Amygdala (tissue), 56 donors: ENCODE measurements at places on chromosomes 13 and 19.

DNA sequence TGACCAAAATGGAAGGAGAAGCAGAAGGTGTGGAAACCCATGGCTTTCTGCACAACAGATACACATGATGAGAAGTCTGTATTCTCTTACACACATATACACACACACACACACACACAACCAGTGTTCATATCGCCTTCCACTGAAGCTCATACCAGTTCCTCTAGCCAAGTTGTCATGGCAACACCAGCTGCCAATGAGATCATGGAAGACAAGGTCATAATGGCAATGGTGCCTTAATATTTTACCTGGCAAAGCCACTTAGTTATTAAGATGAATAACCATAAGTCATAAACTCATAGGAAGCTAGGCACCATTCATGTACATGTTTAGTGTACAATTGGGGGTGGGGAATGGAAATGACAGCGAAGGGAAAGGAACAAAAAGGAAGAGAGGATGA lies 2.6 kb upstream of the DHRS12 start:
- peak; percentile 8 for DNase-seq

DNA sequence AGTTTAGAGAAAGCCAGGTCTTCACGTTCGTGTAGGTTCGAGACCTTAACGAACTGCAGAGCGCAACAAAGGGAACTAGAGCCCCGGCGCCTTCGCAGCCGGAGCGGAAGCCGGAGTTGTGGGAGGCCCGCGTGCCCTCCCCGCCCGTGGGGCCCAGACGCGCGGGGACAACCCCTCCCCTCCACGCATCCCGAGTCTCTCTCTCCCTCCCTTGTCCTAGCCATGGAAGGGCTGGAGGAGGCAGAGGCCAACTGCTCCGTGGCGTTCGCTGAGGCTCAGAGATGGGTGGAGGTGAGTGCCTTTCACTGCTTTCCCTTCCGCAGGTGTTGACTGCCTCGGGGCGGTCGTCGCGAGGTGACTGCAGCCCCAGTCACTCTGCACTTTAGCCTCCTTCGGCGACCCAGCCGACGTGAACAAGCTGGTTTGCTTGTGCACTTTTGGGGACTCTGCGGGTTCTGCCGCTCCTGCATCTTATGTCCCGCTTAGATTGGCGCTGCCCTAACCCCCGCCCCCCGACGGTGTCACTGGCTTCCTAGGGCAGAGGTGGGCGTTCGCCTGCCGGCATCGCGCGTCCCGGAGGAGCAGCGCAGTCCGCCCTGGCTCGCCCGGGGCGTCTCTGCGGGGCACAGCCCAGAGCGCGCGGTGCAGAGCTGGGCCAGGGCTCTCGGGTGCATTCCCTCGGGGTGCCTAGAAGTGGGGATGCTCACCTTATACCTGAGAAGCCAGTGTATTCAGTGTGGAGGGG lies 478 bp downstream of the LMO7 start:
- no peak for DNase-seq

DNA sequence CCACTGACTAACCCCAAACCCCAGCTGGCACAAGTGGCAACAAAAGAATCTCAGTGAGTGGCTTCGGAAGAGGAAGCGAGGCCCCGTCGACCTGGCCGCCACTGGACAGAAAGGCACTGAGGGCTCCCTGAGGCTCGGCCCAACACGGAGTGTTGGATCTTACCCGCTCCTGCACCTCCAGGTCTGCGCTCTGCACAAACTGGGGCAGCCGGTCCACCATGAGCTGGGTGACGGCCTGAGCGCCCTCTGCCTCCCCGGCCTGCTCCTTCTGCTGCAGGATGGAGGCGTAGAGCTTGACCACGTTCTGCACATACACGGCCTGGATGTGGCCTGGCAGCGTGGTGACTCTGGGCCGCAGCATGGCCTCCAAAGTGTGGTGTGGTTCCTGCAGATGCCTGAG lies 21.7 kb downstream of the IZUMO4 start:
- no peak for DNase-seq

- no peak for DNase-seq
These were observed 361.6 kb downstream of the COG6 start for GRCh38 chr13:40016953-40017660.

DNA sequence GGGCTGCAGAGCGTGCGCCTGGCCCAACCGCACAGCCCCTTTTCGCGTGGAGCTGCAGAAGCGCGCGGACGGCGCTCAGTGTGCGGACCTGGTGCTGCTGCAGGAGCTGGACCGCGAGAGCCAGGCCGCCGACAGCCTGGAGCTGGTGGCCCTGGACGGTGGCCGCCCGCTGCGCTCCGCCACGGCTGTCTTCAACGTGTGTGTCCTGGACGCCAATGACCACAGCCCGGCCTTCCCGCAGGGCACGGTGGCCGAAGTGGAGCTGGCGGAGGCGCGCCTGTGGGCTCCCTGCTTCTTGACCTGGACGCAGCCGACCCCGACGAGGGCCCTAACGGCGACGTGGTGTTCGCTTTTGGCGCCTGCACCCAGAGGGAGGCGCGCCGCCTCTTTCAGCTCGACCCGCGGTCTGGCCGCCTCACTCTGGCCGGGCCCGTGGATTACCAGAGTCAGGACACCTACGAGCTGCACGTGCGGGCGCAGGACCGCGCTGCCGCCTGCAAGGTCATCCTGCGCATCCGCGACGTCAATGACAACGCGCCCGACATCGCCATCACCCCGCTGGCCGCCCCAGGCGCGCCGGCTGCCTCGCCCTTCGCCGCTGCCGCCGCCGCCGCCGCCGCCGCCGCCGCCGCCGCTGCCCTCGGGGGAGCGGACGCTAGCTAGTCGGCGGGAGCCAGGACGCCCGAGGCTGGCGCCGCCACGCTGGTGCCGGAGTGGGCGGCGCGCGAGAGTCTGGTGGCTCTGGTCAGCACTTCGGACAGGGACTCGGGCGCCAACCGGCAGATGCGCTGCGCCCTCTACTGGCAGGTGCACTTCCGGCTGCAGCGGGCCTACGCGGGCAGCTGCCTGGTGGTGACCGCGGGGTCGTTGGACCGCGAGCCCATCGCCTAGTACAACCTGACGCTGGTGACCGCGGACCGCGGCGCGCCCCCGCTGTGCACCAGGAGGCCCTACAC lies 172.2 kb downstream of the OLFM4 start:
- peak; percentile 24 for DNase-seq

GRCh38 chr13:46059405-46059804 lies 6.9 kb upstream of the ZC3H13 start:
- no peak for DNase-seq

GRCh38 chr19:46791944-46792343 lies 3.5 kb upstream of the SLC1A5 start:
- DNase-seq, result no peak

DNA sequence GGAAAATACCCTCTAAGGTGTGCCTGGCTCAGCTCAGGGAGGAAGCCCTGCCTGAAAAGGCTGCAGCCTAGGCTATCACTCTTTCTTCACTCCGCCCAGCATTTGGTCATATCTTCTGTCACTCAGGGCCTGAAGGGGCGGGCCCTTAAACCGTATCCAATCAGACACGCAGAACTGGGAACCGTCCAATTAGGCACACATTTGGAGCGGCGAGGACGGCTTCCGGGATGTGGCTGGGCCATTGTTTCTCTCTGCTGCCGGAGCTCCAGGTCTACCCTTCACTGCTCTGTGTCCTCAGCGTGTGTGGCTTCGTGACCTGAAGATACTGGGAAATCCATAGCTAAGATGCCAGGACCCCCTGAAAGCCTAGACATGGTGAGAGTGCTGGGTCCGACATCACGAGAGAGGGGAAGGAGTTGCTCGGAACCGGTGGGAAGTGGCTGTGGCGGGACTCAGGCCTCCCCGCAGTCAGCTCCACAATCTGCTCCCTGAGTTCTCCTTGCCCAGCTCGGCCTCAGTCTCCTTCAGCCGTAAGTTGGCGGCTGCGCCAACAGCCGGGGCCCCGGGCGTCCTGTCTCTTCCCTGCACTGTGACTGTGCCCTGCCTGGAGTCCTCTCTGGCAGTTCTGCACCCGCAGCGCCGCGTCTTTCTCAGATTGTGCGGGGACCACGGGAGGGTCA lies at the start of gene ZNF493:
TSS of gene ZNF493 (plus strand) at position 241 of the 680 bp plus-strand sequence. CDS start at position 346, 105 bp downstream.
- DNase-seq, result peak; percentile 83

GRCh38 chr19:3109491-3109890 lies 15.3 kb downstream of the GNA11 start:
- DNase-seq, result no peak

GRCh38 chr19:46990991-46991676 lies 28.5 kb upstream of the NPAS1 start:
- peak; percentile 56 for DNase-seq

- DNase-seq, result no peak
These were observed 3.0 kb downstream of the IRS2 start for GRCh38 chr13:109783447-109783814.

GRCh38 chr13:20988909-20989655 lies 72.3 kb downstream of the LATS2 start:
- no peak for DNase-seq

DNA sequence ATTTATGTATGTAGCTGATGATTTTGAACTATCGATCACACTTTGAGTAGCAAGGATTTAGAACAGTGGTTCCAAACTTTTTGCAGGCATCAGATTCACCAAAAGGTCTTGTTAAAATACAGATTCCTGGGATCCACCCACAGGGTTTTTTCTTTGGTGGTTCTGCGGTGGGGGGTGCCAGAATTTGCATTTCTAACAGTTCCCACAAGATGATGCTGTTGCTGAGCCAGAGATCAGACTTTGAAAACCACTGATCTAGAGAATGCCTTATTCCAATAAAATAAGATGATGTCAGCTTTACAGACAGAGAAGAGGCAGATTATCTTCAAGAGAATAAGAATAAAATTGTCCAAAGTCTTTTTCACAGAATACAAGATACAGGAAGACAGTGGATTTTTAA lies 80.9 kb upstream of the SHISA2 start:
- DNase-seq, result no peak

DNA sequence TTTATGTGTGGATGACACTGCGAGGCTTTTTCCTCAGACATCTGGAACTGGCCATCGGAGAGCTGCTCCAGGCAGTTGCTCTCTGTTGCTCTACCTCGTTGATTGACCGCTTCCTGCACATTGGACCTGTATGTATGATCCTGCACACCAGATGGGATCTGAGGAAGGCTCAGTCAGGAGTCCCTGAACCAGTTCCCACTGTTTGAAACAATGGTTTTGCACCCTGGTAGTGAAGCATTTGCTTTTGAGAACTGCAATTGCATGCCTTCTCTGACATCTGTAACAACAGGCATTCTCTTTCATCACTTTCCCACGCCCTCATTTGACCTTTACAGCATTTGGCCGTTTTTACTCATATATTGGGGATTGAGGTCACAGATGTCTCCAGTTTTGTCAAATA lies 61.1 kb upstream of the NPAS1 start:
- DNase-seq, result no peak

- DNase-seq, result no peak
These were observed 3.0 kb downstream of the DHX34 start for GRCh38 chr19:47352095-47352494.

DNA sequence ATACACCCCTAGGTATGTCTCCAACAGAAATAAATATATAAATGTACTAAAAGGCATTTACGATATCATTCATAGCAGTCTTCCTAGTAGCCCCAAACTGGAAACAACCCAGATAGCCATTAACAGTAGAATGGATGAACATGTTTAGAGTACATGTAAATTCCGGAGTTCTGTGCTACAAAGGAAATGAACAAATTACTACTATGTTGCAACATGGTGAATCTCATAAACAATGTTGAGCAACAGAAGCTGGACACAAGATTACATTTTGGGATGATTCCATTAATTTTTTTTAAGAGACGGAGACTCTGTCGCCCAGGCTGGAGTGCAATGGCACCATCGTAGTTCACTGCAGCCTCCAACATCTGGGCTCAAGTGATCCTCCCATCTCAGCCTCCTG lies 5.9 kb upstream of the SLC7A10 start:
- DNase-seq, result no peak

- DNase-seq, result no peak
These were observed 149.1 kb downstream of the COG6 start for GRCh38 chr13:39804332-39805210.

DNA sequence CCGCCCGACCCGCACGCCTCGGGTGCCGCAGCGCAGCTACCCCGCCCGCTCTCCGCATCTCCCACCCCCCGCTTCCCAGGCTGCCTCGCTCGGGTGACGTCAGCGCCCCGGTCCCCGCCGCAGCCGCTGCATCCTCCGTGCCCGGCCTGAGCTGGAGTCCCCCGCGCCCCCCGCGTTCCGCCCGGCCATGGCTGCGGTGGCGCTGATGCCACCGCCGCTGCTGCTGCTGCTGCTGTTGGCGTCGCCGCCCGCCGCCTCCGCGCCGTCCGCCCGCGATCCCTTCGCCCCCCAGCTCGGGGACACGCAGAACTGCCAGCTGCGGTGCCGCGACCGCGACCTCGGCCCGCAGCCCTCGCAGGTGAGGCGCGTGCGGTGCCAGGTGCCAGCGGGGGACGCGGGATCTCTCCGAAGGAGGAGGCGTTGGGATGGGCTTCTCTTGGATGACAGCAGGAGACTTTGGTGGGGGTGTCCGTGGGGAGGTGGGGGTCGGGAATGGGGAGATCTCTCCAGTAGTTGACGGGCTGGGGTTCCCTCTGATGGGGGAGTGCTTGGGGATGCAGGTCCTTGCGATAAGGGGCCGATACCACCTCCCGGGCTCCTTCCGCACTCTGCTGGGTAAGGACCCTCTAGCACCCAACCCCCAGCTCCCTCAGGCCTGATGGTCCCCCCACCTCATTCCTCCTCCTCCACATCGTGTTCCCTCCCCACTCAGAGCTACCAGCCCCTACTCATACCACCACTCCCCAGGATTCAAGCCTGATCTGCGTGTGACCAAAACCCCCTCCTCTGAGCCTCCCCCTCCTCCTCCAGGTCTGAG lies at the start of gene TMEM59L:
TSS of gene TMEM59L (plus strand) at position 99 of the 817 bp plus-strand sequence. CDS start at position 188, 89 bp downstream.
- DNase-seq, result peak; percentile 47

DNA sequence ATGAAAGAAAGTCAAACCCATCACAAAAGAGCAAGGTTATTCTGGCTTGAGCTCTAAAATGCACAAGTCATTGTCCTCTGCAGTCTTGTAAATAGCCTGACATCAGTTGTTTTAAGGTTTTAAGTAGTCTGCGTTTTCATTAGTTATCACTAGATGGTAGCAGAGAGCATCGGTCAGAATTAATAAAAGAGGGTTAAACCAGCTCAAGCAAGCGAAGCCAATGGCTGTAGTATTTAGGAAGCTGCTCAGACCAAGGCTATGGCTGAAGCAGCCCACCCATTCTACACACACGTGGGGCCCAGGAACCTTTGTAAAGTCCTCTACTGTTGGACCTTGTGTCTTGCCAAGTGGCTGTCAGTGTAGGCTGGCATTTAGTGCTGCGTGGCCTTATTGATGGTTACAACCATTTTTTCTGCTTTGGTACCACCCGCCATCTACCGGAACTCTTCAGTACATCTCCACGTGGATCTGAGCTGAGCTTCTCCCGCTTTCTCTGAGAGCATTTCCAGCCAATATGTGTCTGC lies 13.3 kb upstream of the ZNF57 start:
- DNase-seq, result no peak

DNA sequence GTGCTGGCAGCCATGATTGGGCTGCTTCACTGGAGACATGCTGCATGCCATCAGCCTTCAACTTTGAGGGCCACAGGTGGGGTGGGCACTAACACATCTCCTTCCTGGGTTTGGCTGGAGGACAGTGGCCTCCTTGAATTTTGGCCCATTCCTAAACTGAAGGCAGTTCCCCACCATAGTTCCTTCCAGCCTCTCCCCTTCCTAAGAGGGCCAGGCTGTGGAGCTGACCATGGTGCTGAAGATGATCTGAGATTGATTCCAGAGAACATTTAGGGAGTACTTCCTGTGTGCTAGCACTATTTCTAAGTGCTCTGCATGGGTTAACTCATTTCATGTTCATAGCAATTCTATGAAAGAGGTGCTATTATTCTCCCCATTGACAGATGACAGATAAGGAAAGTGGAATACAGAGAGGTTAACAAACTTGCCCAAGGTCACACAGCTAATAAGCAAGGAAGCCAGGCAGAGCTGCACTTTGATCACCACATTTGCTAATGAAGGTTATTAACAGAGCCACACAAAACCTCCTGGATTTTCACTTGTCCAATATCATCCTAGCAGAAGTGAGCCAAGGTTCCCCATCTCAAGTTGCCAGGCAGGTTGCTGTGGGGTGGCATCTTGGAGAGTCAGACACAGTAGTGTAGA lies 175.3 kb downstream of the ZIC5 start:
- no peak for DNase-seq
